ENCODE measurements at places on chromosomes 7 and 10. TPM values are rescaled to one million over a fixed set of nuclear protein-coding genes. Genes with fewer than 3 reads are reported as not detected.
A peak's percentile ranks its signal among the peaks of the same experiment; 100 is the strongest.

GRCh38 chr7:155483868-155484325, 26.0 kb downstream of the EN2 start:
- DNase-seq, result no peak

GRCh38 chr7:95485391-95486123, at the start of gene ASB4:
TSS of gene ASB4 (plus strand) at chr7:95485943. CDS start at chr7:95485972, 29 bp downstream.
- DNase-seq, result no peak

DNA sequence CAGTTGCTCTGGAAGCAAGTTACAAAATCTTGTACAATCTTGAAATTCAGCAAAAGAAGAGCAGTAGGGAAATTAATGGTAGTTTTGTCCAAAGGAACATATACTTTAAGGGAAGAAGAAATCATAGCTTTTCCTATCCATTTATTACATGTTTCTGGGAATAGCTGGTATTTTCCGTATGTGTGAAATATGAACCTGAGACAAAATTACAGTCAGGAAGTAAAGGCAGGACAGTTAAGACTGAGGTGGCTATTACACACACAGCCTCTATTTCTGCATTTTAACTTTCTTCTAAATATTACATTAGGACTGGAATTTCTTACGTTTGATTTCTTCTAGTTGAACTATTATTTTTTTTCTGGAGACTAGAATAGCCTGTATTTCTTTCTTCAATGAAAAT, 1197.3 kb downstream of the SORCS3 start:
- DNase-seq, result no peak

DNA sequence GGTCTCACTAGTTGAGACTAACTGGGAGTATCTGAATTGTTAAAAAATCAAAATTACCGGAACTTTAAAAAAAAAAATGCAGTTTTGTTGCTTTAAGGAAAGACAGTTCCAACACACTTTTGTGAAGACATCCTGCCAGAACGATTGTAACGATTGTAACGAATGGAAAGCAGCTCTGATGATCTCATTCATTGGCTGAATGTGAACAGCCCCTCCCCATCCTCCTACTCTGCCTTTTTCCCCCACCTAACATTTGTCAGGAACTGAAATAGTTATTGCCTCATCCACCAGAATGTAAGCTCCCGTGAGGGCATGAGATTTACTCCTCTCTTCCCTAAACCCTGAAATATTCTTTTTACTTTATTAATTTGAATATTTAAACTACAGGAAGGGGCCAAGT, 23.1 kb upstream of the ZC3HAV1L start:
- no peak for DNase-seq

DNA sequence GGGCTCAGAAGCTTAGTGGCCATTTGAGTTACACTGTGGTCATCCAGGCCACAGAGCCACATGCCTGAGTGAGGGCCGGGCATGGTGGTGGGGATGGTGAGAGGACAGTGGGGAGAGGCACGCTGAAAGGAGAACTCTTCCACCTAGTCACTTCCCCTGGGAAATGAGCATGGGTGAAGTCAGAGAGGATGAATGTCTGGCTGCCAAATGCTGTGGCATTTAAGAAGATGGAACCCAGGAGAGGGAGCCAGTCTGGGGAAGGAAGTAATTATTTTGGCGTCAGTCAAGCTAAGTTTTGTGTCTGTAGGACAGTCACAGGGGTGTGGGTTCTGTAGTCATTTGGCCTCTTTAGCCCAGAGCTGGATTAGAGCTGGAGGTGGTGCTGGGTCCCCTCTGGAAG, 86.0 kb upstream of the PODXL start:
- DNase-seq, result no peak

- no peak for DNase-seq
Measured at GRCh38 chr7:38382684-38383083, 109.2 kb upstream of the TARP start.

DNA sequence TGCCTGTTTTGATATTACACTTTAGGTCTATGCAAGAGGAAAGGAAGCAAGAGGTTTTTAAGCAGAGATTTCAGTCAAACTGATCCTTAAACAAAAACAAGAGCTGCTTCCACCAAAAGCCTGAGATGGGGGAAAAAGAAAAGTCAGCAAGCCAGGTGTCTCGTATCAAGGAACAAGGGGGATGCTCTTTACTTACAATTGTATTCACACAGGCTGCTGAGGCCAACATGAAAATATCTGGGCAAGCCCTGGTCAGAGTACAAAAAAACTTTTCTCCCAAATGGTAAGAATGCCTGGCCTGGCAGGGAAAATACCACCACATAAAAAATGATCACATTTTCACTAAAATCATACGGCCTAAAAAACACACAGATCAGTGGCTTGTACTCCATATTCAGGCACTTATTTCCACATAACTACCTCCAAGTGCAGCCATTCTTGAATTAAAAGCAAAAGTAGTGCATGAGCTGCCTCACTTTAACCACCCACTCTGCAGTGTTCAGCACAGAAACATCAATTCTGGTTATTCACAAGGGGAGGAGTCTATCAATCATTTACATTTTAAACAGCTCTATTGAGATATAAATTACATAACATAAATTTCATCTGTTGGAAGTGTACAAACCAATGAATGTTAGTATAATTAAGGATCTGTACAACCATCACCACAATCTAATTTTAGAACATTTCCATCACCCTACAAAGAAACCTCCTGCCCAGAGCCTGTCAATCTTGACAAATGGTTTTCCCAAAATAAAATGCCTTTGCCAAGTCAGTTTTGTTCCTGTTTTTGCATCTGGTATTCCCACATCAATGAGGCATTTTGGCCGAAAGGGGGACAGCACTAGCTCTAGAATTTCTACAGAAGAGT, 70.2 kb downstream of the GRB10 start:
- DNase-seq, result no peak

GRCh38 chr10:126224967-126225671, 163.2 kb downstream of the ADAM12 start:
- DNase-seq, result no peak

DNA sequence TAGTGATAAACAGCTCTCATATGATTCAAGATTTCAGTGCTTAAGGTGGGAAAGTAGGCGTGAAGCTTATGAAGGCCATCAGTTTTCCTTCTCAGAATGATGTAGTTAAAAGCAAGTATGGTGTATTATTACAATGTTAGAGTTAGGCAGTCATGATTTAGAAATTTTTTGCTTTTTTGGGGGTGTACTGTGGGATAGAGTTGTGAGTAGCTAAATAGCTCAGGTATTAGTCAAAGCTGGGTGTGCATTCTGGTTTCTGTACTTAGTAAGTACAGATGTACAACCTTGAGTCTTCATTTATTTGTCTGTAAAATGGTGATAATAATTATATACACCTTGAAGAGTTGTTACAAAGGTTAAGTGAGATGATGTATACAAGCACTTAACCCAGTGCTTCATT, 52.2 kb downstream of the R3HCC1L start:
- no peak for DNase-seq

- DNase-seq, result no peak
Measured at GRCh38 chr10:29150010-29150409, 138.9 kb upstream of the LYZL1 start.

DNA sequence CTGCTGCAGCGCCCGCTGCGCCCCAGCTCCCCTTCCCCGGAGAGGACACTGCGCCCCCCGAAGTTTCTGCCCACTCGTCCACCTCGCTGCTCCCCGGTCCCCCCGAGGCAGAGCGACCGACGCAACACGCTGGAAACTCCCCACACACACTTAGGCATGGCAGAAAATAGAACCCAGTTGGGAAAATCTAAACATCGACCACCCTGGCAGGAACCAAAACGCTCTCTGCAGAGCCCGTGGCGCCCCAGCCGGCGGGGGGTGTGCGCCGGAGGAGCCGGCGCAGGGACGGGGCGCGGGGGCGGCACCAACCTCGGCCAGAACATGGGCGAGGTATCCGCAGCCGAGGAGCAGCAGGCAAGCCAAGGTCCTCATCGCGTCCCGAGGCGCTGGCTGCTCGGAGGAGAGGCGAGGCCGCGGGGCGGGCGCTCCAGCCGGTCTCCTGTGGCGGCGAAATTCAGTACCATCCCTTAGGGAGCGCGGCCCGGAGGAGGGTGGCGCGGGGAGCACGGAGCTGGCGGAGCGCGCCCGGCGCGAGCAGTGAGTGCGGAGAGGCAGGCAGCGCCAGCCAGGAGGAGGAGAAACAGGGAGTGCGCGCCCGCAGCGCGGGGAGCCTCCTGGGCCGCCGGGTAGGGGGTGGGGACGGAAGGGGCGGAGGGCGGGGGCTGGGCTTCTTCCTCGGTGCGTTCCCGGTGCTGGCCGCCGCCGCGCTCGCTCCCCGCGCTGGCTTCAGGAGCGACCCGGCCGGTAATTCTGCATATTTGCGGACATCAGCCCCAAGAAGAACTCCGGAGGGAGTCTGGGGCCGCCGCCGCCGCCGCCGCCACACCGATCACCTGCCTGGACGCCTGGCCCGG, 789 bp downstream of the PDGFA start:
- peak; percentile 74 for DNase-seq

Gene PSTK
- 8.0 TPM for total RNA-seq

Gene HYAL4
- not detected for total RNA-seq

Gene ATG9B
- 2.0 TPM for total RNA-seq

Gene CALCR
- total RNA-seq, result 0.44 TPM

Gene FAM25C
- total RNA-seq, result not detected

Gene HIPK2
- 19.0 TPM for total RNA-seq

Gene RABGEF1
- total RNA-seq, result 18.0 TPM

Gene SSC4D
- 14.8 TPM for total RNA-seq

Gene CCDC71L
- 12.8 TPM for total RNA-seq

Gene PURB
- 20.5 TPM for total RNA-seq

Gene PPP1R17
- total RNA-seq, result 1.7 TPM

Gene DNAH11
- total RNA-seq, result 2.5 TPM

All from H9 (cell line).